ENCODE measurements at places on chromosomes 5 and 9.

DNA sequence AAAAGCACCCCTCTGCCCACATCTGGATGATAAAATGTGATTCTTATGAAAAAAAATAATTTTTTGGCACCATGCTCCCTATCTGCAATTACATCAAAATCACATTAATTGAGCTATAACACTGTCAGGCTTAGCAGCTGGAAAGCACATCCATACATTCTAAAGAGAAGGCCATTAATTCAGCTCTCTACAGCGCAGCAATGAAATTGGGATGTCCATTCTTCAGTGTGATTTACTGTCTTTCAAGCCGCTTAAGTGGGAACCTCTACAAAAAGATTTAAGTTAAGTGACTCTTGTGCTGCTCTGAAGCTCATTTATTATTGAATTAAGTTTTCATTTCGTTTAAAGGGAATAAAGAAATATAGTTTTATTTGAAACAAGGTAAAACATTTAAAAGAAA is 171.3 kb downstream of the EBF1 start:
- DNase-seq: no peak

GRCh38 chr9:123772374-123772773 is 157.6 kb downstream of the DENND1A start:
- no peak for DNase-seq

DNA sequence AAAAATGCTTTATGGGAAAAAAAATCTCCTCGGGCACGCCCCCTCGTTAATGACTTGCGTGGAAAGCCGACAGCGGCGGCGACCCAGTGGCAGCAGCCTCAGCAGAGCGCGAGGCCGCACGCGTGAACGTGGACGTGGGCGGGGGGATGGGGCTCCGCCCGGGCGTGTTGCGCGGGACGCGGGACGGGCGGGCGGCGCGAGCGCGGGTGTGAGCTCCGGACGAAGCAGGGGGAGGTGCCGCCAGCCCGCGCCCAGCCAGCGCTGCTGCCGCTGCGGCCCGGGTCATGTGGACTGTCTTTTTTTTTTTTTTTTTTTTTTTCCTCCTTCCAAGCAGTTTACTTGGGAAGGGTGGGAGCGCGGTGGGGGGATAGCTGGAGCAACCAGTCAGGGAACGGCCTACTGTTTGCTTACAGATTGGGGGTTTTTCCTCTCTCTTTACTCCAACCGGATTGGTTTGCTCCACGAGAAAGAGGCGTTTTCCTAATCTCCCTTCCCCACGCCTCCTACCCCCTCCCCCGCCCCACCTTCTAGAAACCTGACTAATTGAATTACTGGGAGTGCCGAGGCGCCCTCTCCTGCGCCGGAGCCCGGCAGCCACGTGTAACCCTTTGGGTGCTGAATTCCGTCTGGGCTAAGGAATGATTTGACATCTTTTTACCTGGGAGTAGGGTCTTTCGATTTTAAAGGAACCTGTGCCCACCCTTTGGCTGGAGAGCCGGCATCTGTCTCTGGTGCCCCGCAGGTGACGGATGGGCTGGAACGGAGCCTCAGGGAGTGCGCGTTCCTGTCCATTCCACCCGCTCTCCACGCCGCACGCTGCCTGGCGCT is 1.7 kb upstream of the EFNA5 start:
- DNase-seq: peak; percentile 77

GRCh38 chr5:147348046-147348445 is 113.2 kb downstream of the STK32A start:
- no peak for DNase-seq

GRCh38 chr5:106661866-106662265 is 1008.9 kb downstream of the EFNA5 start:
- no peak for DNase-seq

- no peak for DNase-seq
These were observed 68.5 kb downstream of the TMC1 start for GRCh38 chr9:72589667-72590521.

- DNase-seq: no peak
These were observed 32.1 kb upstream of the HSD17B4 start for GRCh38 chr5:119420169-119420568.

DNA sequence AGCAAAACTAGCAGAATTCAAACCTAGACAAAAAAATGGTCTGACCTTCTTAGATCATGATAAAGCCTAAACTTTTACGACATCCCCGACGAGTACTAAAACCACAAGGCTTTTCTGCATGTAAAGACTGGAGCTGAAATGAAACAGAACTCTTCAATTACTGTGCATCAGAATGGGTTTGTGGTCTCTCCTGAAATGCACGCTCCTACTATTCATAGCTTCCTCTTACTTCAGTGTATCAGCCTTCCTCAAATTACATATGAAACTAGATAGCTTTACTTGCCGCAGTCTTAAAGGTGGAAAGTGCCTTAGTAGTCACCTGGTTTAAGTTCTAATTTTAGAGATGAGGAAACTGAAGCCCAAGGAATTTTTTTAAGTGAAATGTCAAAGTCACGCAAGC is 24.6 kb upstream of the MED10 start:
- DNase-seq: peak; percentile 38

DNA sequence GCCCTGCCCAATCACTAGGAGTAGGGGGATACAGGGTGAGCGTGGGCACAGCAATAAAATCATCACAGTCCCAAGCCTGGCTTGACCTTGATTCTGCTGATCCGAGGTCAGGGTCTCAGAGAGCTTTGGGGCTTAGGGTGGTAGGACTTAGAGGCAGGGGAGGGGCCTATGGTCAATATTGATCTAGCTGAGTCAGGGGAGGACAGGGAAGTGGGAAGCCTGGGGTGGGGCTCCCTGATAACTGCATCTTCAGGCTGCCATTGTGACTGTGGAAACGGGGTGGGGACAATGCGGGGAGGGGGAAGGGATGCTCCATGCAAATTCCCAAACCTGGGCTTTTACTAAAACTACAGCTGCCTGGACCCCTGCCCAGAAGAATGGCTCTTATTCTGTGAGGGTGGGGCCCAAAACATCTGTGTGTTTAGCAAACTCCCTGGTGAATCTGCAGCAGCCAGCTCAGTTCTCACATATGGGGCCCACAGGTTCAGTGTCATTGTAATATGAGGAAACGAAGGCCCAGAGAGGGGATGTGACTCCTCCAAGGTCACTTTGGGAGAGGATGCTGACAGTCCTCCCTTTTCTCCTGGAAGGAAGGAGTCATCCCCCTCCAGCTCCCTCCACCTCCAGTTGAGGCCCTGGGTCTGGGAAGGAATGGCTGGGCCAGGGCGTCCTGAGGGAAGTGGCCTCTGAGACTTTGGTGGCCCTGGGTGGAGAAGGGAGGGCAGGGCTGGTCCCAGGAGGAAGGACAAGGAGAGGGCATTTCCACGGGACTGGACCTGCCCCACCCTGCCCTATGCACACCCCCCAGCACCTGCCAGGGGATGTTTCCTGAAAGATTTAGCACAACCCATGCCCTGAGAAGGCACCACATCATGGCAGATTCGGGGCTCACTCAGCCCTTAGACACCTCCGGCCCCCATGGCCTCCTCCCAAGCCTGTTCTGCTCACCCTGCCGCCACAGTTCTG is 26.4 kb downstream of the SLC6A7 start:
- DNase-seq: no peak

DNA sequence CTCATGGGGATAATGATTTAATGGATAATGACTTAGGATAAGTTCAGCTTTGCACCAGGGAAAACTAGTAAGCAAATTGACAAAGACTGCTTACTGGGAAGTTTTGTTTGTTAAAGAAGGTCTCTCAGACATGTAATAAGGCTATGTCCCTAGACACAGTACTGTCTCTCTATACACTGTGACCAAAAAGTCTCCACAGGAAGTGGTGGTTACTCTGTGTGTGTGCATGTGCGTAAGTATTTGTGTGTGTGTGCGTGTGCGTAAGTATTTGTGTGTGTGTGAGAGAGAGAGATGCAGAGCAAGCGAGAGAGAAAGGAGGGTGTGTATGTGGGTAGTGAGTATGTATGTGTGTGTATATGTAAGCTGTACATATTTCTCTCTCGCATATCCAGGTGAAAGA is 229.6 kb downstream of the GLIS3 start:
- DNase-seq: no peak

GRCh38 chr5:60287174-60287771 is 393.7 kb upstream of the PDE4D start:
- DNase-seq: peak; percentile 17

DNA sequence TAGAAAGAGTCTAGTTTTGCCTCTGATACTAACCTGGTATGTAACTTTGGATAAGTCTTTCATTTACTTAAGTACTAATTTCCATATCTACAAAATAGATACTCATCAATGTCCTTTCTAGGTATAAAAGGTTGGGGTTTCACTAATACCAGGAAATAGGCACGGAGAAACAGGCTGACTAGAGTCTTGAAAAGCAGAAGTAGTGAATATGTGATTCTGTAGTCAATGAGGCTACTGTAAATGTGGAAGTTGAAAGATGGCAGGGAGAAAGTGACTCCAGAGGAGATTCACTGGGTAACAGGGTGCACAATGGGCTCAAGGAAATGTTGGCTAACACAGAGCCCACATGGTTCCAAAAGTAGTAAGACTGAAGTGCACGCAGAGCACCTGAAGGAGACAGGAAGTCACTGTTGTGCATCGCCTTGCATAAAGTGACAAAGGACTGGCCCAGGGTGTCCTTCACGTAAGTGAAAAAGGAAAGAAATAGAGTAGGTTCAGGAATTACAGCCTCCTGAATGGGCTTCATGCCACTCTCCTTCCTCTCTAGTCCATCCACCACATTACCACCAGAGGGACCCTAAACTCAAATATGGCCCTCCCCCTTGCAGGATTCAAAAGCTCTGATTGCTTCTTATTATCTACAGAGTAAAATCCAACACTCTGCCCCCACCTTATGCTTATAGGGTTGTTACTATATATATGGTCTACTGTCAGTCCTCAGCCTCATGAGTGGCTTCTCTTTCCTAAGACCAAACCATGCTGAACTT is 288.0 kb upstream of the SMARCA2 start:
- DNase-seq: no peak

DNA sequence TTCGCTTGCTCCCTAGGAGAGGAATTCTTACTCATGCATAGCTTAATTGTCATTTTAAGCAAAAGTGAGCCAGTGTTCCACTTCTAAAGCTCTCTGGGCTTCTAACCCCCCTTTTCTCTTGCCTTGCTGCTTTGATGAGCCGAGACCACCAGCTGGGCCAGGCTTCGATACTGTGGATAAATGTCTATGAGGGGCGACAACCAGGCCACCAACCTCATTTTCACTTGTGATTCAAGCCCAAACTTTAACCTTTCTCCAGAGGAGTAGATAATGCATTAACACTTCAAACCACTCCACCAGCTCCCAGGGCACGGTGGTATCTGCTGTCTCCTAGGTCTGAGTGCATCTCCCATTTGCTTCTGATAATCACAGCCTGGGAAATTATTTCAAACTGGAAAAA is 205.6 kb downstream of the PSAT1 start:
- DNase-seq: no peak

GRCh38 chr5:158320934-158321333 is 462.0 kb upstream of the CLINT1 start:
- no peak for DNase-seq

DNA sequence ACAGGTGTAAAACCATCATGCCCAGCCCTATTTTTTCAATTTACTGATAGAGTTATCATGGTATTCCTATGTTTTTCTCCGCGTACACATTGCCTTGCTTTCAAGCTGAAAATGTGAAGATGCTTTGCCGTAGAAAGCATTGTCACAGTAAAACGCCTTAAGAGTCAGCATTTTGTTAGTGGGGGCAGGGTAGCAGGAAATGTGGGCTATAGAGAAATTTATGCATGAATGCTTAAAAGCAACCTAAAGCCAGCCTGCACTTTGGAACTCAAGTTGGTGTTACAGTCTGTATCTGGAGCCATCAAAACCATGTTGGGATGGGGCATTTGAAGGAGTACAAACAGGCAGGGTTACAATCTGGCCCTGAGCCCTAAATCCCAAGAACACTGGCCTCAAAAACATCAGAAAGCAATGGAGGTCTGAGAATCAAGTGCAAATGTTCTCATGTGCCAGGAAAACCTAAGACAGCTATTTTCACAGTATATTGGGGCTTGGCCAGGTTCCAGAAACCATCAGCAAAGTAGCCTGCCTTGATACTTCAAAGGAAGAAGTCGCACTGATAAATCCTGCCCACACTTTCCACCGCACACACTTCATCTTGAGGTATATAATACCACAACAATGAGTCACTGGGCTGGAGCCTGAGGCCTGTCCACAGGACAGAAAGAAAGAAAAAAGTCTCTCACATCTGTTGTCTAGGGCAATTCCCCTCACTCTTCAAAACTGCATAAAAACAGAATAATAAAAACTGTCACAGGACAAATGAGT is 313.8 kb downstream of the ENC1 start:
- peak; percentile 43 for DNase-seq

DNA sequence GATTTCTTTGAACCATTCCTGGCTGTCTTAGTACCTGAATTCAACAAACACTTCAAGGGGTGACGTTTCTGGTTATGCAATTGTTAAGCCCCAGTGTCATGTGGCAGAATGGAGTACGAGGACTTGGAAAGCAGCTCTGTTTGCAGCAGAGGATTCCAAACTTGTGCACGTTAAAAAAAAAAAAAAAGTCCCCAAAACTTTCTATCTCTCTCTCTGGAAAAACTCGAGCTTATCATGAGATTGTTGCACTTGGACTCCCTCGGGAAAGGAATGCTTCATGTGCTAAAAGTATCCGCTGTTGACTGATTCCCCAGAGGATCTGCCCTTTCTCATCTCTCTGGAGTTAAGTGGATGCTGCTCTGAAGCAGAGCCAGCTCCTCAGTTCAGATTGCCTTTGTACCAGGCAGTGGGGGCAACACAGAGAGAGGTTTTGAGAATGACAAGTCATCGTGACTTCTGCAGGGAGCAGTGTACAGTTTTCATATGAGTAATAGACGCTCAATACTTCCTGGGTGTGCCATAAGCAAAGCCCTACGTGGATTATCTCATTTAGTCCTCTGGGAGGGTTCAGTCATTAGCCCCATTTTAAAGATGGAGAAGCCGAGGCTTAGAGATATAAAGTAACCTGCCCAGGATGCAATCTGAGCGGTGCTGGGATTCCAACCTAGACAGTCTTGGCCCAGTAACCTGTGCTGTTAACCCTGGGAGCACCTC is 28.1 kb downstream of the TMOD1 start:
- DNase-seq: peak; percentile 71

GRCh38 chr5:112203229-112203628 is 215.8 kb downstream of the EPB41L4A start:
- no peak for DNase-seq

DNA sequence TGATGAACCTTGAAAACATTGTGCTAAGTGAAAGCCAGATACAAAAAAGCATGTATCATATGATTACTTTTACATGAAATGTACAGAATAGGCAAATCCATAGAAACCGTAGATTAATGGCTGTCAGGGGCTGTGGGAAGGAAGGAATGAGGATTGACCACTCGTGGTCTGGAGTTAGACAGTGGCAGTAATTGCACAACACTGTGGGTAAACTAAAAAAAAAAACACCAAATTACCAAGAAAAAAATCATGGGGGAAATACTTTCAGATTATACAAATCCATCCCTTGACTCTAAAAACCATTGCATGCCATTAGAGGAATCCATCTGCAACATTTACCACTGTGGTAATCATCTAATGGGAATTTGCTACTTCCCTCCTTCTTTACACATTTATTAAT is 140.0 kb downstream of the SIL1 start:
- DNase-seq: no peak

DNA sequence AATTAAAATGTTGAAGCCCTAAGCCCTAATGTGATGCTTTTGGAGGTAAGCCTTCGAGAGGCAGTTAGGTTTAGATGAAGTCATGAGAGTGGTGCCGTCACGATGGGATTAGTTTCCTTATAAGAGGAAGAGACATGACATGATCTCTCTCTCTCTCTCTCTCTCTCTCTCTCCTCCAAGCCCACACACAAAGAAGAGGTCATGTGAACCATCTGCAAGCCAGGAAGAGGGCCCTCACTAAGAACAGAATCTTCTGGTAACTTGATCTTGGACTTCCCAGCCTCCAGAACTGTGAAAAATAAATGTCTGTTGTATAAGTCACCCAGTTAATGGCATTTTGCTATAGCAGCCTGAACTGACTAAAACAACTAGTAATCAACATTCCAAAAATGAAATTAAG is 175.5 kb downstream of the GNA14 start:
- no peak for DNase-seq

Measured in GM13977 (cell line).